ENCODE measurements at places on chromosomes 5 and 9.

GRCh38 chr5:36040651-36041536 is 25.8 kb downstream of the UGT3A2 start:
- no peak for DNase-seq

- DNase-seq, result no peak
These were observed 12.7 kb downstream of the MEF2C start for GRCh38 chr5:88870285-88870684.

DNA sequence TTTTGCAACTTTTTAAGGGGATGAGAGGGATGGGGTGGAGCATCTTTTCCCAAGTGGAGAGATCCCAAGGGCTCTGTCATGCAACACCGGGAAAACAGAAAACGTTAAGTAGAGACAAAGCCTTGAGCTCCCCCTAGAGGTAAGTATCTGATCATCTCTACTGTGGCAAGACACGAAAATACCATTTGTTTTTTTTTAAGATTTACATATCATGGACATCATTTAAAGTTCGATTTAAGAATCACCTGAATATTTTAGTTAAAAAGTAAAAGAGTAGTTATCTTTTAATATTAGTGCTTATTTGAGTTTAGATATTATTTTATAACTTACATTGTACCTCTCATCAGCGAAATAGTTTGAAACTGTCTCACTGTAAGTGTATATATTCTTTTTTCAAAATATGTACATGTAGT is 200.4 kb downstream of the LRRC70 start:
- no peak for DNase-seq

- DNase-seq, result no peak
These were observed 125.3 kb downstream of the GABBR2 start for GRCh38 chr9:98583417-98583816.

DNA sequence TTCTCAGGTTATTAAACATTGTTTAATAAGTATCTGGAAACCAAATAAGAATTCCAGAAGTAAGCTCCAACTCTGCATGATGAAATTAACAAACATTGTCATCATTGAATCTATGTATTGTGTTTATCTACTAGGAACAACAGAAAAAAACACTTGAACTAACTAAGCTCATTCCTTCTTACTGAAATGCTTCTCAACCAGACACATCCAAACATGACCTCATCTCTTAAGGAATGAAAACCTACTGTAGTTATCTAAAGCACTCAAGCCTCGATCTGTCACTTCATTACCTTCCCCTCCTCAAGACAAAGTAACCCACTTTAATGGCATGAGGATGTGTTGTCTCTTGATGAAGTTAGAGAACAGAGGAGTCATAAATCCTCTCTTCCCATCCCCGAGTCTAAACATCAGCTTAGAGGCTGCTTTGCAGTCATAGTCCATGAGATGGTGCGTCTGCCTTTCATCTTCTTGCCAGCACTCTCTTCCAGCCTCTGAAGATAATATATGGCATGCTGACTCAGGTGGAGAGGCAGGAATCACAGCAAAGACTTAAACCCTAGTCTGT is 86.5 kb downstream of the CEMIP2 start:
- no peak for DNase-seq

DNA sequence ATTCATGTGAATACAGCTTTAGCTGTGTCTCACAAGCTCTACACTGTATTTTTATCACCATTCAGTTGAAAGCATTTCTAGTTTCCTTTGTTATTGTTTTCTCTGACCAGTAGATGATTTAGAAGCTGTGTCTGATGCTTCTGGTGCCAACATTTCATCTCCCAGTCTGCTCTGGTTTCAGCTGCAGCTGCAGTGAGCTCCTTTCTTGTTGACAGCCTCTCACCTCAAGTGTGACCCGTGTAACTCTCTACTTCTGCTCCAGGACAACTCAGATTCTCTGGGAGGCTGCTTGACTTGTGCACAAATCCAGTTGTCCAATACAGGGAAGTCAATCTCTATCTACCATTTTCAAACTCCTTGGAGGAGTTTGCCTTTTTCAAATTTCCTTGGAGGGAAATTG is 504.8 kb downstream of the DIRAS2 start:
- DNase-seq, result no peak

DNA sequence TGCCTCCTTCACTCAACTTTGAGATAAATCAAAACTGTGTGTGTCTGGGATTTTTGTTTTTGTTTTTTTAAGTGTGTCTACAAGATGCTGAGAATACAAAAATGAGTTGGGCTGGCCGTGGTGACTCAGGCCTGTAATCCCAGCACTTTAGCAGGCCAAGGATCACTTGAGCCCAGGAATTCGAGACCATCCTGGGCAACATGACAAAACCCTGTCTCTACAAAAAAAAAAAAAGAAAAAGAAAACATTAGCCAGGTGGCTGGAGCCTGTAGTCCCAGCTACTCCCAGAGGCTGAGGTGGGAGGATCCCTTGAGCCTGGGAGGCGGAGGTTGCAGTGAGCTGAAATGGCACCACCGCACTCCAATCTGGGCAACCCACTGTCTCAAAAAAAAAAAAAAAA is 21.0 kb downstream of the HNRNPK start:
- DNase-seq, result no peak

DNA sequence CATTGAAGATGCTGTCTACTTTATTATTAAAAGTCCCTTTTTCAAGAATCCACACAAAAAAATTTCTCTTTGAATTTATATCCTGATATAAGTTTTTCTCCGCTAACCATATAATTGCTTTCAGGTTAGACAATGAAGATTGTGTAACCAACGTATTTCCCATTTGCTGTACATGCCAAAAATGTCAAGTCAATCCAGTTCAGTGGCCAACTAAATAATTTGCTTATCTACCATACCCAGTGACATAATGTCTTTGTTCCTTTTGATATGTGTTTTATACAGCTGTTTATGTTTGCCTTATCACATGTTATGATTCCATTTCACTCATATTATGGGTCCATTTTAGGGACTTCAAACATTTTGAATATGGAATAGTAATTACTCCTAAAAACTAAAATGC is 349.9 kb downstream of the EFNA5 start:
- no peak for DNase-seq

DNA sequence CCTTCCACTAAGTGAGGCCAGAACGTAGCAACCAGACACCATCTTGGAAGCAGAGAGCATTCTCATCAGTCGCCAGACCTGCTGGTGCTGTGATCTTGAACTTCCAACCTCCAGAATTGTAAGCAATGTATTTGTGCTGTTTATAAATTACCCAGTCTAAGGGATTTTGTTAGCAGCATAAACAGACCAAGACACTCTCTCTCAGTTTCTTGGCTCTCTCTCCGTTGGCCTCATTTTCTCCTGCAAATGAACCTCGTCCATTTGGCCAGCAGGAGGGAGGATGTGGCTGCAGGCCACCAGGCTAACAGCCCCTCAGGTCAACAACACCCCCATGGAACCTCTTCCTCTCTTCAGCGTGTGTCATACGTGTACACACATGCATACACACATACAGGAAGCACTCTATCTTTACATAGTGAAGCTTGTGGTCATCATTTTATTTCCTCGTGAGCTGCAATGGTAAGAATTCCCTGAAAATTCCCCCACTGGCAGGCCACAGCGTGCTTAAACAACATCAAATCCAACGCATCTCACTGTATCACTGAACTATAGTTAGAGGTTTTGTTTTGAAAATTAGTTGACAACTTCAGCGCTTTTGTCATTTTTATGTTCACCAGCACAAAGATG is 62.8 kb upstream of the PPP1R26 start:
- no peak for DNase-seq

DNA sequence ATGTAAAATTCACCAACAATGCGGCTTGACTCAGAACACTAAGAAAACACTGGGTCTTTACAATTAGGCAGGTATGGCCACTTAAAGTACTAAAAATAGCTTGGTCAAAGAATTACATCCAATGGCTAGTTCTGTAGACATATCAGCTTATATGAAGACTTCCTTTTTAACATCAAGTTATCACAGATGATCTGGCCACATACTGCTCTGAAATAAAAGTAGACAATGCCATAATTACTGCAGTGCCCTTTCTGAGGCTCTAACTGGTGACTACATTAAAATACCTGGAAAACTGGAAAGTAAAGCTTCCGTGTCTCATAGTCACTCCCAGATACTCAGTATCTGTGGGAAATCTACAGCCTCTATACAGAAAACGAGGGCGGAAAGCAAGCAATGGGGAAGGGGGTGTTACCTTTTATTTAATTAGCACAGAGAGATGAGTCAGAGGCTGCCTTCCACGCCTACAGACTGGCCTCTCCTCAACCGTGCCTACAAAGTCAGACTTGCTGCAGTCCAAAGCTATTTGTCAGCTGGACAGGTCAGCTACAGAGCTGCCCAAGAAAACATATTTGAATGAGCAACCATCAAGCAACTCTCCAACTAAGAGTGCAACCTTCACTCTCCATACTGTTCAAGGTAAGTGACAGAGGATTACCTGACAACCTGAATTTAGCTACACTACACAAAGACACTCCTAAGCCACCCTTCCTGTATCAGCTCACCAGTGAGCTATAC is 8.7 kb downstream of the SERINC5 start:
- DNase-seq, result no peak

GRCh38 chr9:91858213-91859030 is 91.6 kb downstream of the ROR2 start:
- DNase-seq, result no peak

DNA sequence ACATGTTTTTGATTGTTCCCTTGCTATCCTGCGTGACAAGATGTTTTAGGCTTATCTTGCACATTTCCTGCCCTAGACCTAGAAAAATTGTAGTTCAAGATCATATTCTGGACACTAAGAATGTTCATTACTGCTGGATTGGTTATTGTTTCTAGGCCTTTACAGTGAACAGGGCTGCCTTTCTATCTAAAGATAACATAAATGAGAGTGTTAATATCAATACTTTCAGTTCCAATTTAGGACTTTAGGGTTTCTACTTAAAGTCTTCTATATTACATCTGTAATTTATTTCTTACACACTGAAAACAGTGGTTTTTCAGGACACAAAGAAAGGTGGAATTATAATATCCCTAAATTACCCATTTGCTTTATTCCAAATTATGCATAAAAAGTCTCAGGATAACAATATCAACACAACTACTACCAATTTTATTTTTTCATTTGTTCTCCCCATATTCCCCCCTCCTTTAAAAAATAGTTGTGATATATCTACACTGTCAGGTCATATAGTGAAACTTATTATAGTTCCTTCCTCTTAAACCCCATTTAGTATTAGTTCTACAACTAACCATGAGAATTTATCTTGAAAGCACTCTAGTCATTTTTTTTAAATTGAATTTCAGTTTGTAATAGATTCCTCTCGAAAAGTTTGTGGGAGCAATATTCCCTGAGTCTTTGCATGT is 293.9 kb upstream of the RIOK2 start:
- DNase-seq, result no peak

DNA sequence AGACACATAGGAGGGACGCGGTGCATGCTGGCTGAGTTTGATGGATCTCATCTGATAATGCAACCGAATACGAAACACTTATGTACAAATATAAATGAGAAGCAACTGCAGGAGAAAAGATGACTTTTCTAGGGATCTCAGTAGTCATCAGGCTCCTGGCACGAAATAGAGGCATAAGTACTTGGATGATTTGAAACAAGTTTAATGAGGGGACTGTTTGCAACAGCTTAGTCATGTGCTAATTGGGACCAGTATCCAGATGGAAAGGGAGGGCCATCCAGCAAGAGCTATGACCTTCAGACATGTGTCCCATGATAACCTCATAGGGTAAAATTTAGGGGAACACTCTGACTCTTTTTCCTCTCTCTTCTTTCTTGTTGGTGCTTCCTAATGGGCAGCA is 123.0 kb downstream of the EGFLAM start:
- no peak for DNase-seq

- no peak for DNase-seq
These were observed 11.6 kb downstream of the C9orf57 start for GRCh38 chr9:72048850-72049249.

DNA sequence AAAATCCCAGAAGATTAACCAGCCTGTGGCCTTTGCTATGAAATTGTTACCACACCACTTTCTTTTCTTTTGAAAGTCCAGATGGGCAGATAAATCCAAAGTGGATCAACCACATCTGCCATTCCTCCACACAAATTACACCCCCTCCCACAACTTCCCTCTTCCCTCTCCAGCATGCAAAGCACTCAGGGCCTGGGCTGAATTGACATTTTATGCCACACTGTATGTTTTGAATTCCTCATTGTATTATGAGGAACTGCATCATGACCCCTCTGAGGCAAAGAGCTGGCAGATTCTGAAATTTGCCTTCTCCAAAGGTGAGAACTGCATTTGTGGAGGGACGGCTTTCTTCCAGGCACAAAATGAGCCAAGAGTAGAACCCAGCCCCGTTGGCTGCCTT is 589.2 kb upstream of the KLF4 start:
- DNase-seq, result no peak

DNA sequence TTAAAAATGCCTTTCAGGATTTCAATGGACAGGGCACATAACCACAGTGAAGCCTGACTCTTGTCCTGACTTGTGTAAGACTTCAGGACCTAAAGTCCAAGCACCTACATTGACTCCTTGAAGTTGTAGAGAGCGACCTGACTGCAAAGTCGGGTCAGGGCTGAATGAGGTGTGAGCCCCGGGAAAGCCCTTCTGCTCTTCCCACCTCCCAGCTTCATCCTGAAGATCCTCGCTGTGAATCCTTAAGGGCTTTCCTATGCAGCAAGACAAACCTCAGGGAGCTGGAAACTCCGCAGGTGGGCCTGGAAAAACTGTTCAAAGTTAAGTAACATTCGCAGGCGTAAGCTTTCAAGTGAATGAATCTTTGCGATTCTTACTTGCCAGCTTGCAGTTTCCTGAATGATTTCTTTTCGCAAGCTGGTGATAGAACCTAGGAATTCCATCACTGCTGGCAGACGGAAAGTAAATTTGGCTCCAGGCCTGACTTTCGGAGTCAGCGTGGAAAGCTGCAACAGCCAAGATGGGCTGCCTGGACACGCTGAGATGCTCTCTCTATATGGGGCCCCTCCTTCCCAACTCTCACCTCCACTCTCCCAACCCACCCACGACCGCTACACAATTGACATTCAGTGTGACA is 10.9 kb downstream of the SEMA5A start:
- DNase-seq, result no peak

- no peak for DNase-seq
These were observed 99.8 kb downstream of the NNT start for GRCh38 chr5:43702815-43703214.

- no peak for DNase-seq
These were observed 75.1 kb downstream of the CARTPT start for GRCh38 chr5:71794061-71794695.

DNA sequence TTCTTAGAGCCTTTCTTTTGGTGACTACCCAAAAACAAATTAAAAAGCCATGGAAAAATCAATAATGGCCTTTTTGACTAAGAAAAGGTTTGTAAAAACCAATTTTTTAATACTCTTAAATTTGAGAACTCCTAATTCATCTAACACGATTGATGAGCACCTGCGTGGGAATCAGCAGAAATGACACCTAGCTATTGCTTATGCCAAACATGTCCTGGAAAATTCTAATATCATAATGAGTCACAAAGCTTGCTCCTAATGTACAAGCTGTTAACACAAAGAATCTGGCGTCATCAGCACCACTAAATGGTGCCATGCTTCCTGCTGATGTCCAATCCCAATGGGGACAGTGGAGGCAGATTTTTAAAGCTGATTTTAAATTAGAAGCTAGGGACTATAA is 146.2 kb upstream of the LRRTM2 start:
- no peak for DNase-seq
